ENCODE measurements at places on chromosomes 1 and 21.

DNA sequence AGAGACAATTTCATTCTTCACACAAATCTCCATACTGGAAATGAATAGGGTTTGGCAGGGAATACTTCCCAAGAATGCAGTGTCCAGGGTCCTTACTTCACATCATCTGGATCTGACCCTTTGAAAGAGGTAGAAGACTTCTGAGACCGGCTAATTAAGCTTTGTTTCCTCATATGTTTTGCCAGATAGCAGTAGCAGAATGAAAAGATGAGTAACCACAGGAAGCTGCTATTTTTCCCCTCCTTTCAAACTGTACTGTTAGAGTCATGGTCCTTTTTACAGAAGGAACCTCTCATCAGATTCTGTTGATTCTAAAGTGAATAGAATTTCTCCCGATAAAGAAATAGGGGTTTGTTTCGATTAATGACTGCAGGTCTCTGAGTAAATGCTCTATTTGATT, 1.4 kb upstream of the OLFML3 start:
- no peak overlapping the region for H3K27ac ChIP-seq
- H3K4me1 ChIP-seq: no peaks in the 10 kb centered on the region
- H3K36me3 ChIP-seq: no peaks in the 10 kb centered on the region
- no peak overlapping the region for H3K4me3 ChIP-seq
- no peak for DNase-seq

DNA sequence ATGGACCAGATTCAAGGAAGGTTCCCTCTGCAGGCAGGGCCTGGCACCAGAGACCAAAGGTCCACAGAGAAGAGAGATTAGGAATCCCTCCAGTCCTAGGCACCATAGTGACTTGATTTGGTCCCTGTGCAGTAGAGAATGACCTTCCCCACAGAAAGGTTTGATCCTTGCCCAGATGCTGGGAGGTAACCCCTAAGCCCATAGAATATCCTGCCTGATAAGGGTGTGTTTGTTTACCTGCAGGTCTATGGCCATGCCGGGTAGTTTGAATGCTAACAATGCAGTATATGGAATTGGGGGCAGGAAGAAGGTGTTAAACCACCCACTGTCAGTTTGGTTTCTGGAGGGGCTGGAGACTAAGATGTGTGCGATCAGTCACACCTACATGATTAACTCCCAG, 57.1 kb upstream of the NFASC start:
- H3K27me3 ChIP-seq: no peaks in the 10 kb centered on the region
- H3K4me3 ChIP-seq: no peak overlapping the region
- no peaks in the 10 kb centered on the region for H3K4me1 ChIP-seq
- no peak overlapping the region for H3K27ac ChIP-seq
- no peak for DNase-seq
- H3K36me3 ChIP-seq: no peaks in the 10 kb centered on the region

GRCh38 chr1:112706505-112707220, at the start of gene RHOC:
Gene RHOC, minus strand, starts transcription at chr1:112707127. Its CDS starts 3,328 bp downstream, at chr1:112703799.
- H3K36me3 ChIP-seq: no peaks in the 10 kb centered on the region
- no peaks in the 10 kb centered on the region for H3K27me3 ChIP-seq
- peak within 1 kb of the TSS; percentile 85 for H3K27ac ChIP-seq
- DNase-seq: peak; percentile 86

- no peaks in the 10 kb centered on the region for H3K36me3 ChIP-seq
- H3K27ac ChIP-seq: no peak overlapping the region
- no peaks in the 10 kb centered on the region for H3K4me1 ChIP-seq
- no peak for DNase-seq
These were observed 1.0 kb upstream of the KRTAP13-3 start for GRCh38 chr21:30426731-30427130.

- no peak overlapping the region for H3K27ac ChIP-seq
- no peaks in the 10 kb centered on the region for H3K27me3 ChIP-seq
- no peak for DNase-seq
- H3K4me3 ChIP-seq: no peak overlapping the region
- no peaks in the 10 kb centered on the region for H3K4me1 ChIP-seq
- H3K36me3 ChIP-seq: no peaks in the 10 kb centered on the region
These were observed 39.9 kb downstream of the SIPA1L2 start for GRCh38 chr1:232589812-232590743.

DNA sequence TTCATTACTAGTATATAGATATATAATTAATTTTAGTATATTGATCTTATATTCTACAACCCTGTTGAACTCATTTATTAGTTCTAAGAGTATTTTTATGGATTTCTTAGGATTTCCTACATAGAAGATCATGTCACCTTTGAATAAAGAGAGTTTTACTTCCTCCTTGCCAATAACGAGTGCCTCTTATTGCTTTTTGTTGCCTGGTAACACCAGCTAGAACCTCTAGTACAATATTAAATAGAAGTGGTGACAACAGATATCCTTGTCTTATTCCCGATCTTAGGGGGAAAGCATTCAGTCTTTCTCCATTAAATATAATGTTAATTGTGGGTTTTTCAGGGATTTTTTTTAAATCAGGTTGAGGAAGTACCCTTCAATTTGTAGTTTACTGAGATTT, 40.8 kb downstream of the WNT2B start:
- no peaks in the 10 kb centered on the region for H3K36me3 ChIP-seq
- H3K4me1 ChIP-seq: no peaks in the 10 kb centered on the region
- DNase-seq: no peak
- H3K27me3 ChIP-seq: no peaks in the 10 kb centered on the region
- H3K27ac ChIP-seq: no peak overlapping the region
- H3K4me3 ChIP-seq: no peak overlapping the region

DNA sequence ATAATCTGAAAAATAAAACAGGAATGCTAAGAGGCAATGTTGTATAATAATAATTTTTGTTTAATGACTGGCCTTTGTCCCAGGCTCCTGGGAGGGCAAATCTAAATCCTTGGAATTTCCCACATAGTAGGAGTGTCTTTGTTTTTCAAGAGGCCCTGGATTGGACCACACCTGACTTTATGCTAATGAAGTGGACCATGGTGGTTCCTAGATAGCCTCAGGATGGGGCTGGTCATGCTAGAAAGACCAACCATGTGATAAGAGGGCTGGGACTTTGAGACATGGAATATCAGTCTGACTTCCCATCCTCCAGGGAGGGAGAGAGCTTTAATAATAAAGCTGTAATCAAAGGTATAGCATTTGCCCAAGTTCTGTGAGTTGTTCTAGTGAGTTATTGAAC, 138.2 kb upstream of the RAB4A start:
- H3K4me3 ChIP-seq: no peak overlapping the region
- no peak overlapping the region for H3K27ac ChIP-seq
- DNase-seq: no peak
- H3K36me3 ChIP-seq: no peaks in the 10 kb centered on the region
- no peaks in the 10 kb centered on the region for H3K27me3 ChIP-seq

DNA sequence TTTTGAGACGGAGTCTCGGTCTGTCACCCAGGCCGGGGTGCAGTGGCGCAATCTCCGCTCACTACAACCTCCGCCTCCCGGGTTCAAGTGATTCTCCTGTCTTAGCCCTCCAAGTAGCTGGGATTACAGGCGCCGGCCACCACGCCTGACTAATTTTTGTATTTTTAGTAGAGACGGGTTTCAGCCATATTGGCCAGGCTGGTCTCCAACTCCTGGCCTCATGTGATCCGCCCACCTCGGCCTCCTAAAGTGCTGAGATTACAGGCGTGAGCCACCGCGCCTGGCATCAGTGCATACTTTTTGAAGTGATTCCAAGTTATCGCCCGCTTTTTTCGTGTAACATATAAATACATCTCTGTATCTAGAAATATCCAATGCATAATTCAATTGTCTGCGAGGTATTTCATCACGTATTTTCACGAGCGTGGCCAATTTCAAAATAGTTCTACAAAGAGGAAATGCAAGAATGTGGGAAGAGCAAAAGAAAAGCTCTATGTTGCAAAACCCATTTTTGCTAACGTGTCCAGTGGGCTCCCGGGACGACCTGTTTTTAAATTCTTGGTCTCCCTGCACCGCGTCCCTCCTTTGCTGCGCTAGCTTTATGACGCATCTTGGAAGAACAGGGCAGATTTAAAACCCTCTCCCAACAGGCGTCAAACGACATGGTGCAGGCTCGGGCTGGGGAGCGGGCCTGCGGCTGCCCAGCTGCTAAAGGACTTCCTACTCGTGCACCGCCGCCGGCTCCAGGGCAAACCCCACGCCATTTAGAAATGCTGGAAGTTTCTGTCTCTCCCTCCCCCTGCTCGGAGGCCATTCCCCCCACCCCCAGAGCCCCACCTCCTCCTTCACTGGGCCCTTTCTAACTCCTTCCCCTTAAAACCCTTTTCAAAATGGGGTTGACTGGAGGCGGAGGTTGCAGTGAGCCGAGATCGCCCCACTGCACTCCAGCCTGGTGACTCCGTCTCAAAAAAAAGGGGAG, 923 bp upstream of the IFNGR2 start:
- DNase-seq: peak; percentile 87
- H3K27me3 ChIP-seq: no peaks in the 10 kb centered on the region
- H3K36me3 ChIP-seq: no peaks in the 10 kb centered on the region
- H3K4me3 ChIP-seq: peak overlapping the region; percentile 92
- peaks cover 2% of the 10 kb centered on the region for H3K4me1 ChIP-seq

DNA sequence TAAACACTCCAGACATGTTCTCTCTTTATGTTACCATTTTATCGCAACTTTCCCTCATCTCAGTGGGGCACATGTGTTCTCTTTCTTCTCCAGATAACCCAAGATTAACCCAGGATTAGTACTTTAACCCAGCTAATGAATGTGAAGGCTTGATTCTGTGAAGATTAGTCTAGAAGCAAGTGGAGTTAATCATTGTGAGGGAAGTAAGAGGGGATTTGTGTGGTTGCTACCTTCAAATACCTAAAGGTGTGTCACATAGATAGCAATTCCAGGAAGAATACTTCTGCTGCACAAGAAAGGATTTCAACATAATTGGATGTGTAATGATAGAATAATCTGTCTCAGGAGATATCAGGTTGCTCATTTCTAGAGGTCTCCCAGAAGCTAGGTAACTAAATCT, 327.1 kb downstream of the PBX1 start:
- no peak overlapping the region for H3K27ac ChIP-seq
- no peaks in the 10 kb centered on the region for H3K36me3 ChIP-seq
- no peaks in the 10 kb centered on the region for H3K27me3 ChIP-seq
- H3K4me1 ChIP-seq: no peaks in the 10 kb centered on the region
- H3K4me3 ChIP-seq: no peak overlapping the region
- no peak for DNase-seq

DNA sequence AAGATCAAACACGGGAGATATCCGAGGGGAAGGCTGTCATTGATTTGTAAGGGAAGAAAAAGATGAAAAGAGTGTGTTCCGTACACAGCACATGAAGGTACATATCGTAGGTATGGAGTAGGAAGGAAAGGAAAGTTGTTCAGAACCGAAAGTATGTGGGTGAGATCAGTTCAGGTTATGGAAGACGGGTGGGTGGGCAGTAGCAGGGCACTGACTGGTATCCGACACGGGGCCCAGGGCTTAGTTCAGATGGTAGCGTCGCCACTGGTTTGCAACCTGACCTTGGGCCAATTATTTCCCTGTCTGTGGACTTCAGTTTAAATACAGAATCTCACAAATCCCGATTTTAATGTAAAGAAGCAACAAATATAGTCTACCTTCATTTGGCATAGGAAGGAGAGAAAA, 27.8 kb upstream of the A3GALT2 start:
- peak overlapping the region; percentile 100 for H3K4me3 ChIP-seq
- no peak for DNase-seq
- H3K27me3 ChIP-seq: no peaks in the 10 kb centered on the region
- H3K27ac ChIP-seq: peak overlapping the region; percentile 90
- H3K36me3 ChIP-seq: no peaks in the 10 kb centered on the region

- H3K27me3 ChIP-seq: no peaks in the 10 kb centered on the region
- no peaks in the 10 kb centered on the region for H3K4me1 ChIP-seq
- no peaks in the 10 kb centered on the region for H3K36me3 ChIP-seq
- DNase-seq: no peak
- H3K27ac ChIP-seq: no peak overlapping the region
These were observed 126.7 kb upstream of the CACHD1 start for GRCh38 chr1:64343105-64343822.

GRCh38 chr1:45685308-45686014, 872 bp downstream of the GPBP1L1 start:
- H3K27ac ChIP-seq: no peak overlapping the region
- peaks cover 5% of the 10 kb centered on the region for H3K4me1 ChIP-seq
- DNase-seq: no peak

DNA sequence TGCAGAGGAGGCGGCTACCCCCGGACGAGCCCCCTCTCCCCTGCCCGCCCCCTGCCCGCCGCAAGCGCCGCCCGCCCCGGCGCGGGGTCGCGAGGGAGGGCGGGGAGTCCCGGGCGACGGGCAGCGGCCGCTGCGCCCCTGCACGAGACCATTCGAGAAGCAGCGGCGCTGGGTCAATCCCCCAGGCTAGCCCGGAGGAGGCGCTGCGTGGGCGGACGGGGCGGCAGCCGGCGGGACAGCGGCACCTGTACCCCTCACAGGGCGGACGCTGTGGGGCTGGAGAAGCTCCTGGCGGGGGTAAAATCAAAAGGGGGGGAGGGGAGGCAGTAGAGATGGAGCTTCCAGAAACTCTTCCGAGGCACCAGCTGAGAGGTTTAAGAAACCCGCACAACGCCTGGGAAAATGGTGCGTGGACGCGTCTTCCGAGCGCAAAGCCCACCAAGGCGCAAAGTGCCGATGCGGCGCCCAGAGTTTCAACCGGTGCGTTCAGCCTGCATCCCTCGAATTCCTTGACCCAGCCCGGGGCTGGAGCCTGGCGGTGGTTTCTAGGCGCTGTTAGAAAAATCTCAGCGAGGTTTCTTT, at the start of gene PLPPR5:
Gene PLPPR5 (minus strand): TSS at position 1 of the 582 bp plus-strand sequence. CDS start 190 bp downstream, outside the sequence.
- no peak for DNase-seq
- H3K27ac ChIP-seq: no peak within 1 kb of the TSS
- H3K4me3 ChIP-seq: peak within 1 kb of the TSS; percentile 18

DNA sequence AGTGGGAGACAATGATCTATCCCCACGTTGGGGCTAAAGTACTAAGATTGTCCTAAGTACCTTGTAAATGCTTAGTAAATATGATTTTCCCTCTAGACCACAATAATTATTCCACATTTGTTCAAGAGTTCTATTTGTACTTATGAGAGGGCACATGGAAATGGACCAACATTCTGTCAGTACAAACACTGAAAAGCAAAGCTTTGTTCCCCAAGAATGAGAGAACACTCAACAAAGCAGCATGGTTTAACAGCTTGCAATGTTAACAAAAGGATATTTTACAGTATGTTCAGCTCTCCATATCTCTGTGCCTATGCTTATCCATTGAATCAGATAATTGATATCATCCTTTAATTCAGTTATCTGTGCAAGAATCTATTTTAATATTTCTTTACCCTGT, 35.4 kb downstream of the RBM11 start:
- H3K36me3 ChIP-seq: no peaks in the 10 kb centered on the region
- DNase-seq: no peak
- no peaks in the 10 kb centered on the region for H3K4me1 ChIP-seq
- H3K27me3 ChIP-seq: no peaks in the 10 kb centered on the region

Data from aorta (tissue), 5 donors.